MV-4-11 (cell line): ENCODE measurements at places on chromosomes 13 and 19.
A peak's percentile ranks its signal among the peaks of the same experiment; 100 is the strongest.

GRCh38 chr13:111666164-111666776, 345.8 kb downstream of the TEX29 start:
- no peak for DNase-seq

DNA sequence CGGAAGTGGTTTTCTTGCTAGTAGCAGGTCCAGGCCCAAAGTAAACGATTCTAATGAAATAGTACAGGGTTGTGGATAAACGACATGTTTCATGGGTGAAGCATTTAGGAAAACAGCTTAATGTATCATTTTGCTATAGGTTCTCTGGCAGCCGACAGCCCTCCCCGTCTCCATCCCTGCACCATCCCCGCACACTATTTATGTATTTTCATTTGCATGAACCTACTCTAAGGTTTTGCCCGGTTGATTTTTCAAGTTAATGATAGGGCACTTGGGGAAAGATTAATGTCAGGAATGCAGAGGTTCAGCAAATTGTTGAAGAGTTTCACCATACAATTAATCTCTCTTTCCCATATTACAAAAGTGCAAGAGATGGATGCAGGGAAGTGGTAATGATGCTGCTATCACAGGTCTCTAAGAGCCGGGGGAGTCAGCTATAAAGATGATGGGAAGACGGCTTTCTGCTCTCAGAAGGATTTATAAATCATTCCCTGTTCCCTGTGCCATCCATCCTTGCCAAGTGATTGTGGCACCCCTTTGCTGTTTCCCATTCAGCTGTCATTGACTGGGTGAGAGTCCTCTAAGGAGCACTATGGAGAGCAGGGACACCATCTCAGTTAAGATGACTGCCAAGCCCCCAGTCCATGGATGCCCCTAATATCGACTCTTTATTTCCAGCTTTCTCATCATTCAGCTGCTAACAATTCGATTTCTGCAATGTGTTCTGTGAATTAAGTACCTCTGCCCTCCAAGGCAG, 186.3 kb downstream of the IRS2 start:
- no peak for DNase-seq

DNA sequence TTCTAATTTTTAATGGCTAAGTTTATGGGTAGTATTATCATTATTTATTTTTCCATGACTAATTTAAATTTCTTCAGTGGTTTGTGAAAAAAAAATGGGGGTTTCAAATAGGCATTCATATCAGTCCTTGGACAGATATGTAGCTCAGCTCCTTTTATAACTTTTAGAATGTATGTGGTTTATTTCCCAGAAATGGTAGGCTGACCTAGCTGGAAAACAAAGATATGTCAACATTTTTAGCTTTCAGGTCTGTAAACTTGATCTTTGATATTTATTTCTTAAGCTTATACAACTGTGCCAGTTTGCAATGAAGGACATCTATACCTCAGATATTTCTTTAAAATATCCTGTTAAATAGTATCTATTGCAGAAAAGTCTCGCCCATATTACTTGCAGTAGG, 1815.5 kb downstream of the SLITRK5 start:
- DNase-seq, result no peak

DNA sequence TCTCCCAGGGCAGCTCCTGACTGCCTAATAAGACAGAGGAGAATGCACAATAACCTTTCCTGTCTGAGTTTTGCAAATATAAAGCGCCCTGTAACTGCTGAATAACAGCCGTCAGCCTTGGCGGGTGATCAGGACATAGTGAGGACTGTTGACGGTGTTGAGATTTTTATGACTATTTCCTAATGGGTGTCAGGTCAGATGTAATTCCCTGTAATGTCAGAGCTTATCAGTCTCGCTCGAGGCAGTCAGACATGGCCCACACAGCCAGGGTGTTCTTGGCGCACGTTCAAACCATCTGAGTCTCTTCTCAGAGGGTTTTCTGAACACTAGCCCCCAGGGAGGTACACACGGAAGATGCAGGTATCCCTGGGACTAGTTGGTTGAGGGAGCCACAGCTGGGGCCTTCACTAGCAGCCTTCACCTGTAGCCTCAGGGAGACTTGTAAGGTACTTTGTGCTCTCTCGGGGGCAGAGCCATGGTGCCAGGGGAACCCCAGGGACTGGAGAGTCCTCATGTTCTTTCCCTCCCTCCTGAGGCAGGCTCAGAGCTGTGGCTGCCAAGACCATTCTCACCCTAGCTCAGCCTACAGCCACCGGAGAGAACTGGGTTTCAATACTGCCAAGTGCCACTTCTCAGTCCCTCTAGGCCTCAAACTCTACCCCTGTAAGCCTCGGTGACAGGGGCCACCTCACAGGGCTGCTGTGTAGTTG, 213.1 kb downstream of the UQCRFS1 start:
- DNase-seq, result no peak

DNA sequence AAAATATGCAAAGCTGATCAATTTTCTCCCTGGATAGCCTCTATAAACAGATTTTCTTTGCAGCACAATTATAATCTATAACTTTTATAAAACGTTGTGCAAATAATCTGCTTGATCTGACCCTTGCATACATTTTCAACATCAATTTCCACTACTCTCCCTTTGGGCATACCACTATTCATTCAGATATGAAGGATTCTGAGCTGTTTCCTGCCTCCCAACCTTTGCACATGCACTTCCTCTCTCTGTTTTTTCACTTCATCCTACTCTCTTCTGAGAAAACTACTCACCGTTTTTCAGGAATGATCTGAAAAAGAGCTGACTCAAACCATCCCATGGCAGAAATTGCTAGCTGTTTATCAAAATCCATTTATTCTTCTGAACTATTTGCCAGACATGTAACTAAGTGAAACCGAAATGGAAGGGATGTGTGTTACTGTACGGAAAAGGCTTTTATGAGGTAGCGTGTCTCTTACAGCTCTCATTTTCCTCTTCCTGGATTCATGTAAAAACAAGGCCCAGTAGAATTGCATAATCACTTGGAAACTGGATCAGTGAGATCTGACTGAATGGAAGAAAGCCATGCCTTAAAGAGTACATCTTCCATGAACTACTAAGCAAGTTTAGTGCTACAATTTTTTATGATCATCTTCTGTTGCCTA, 1447.3 kb upstream of the MIR17HG start:
- DNase-seq, result no peak

DNA sequence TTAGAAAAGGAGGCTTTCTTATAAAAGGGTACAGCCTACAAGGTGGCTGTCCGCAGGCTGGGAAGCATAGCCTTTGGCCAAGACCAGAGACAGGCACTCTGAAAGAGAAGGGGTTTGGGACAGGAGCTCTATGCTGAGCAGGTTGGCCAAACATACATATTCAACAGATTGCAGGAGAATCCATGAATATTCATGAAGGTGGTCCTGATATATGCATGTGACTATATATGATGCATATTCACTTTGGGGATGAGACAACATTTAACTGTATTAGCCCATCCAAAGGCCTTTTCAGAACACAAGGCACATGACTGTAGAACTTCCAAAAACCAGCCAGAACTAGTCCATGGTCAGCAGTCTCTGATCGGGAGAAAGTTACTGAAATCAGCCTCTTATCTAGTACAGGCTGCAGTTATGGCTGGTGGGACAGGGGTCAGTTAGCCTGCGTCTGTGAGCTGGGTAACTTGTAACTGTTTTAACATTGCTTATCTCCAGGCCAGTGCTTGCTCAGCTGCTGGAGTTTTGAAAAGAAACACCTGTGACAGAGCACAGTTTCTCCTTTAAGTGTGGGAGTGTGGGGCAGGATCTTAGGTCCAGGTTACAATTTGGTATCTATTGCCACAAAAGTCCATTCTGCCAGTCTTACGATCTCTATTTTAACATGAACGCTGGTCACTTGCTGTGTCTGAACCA, 924.2 kb downstream of the UQCRFS1 start:
- no peak for DNase-seq

- DNase-seq, result peak; percentile 68
These were observed 17.2 kb upstream of the CFAP97D2 start for GRCh38 chr13:114161644-114162532.

DNA sequence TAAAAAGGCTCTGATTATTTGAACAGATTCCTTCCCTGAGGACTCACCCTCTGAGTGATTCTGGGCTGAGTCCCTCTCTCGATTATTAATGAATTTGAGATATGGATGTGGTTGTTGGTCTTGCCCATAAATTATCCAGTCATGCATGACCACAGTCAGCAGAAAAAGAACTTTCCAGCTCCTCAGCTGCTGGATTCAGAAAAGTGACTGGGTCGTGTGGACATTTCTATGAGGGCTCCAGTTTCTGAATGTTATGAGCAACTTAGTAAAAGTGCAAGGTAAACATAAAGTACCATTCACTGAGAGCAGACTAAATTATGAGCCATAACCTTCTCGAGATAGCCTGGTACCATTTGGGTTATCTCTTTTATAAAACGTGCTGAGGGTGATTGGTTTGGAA, 100.1 kb upstream of the CLDN10 start:
- DNase-seq, result no peak

GRCh38 chr13:94829185-94829836, 117.0 kb upstream of the SOX21 start:
- DNase-seq, result no peak

- DNase-seq, result no peak
These were observed 53.7 kb downstream of the RAB20 start for GRCh38 chr13:110507678-110508381.

DNA sequence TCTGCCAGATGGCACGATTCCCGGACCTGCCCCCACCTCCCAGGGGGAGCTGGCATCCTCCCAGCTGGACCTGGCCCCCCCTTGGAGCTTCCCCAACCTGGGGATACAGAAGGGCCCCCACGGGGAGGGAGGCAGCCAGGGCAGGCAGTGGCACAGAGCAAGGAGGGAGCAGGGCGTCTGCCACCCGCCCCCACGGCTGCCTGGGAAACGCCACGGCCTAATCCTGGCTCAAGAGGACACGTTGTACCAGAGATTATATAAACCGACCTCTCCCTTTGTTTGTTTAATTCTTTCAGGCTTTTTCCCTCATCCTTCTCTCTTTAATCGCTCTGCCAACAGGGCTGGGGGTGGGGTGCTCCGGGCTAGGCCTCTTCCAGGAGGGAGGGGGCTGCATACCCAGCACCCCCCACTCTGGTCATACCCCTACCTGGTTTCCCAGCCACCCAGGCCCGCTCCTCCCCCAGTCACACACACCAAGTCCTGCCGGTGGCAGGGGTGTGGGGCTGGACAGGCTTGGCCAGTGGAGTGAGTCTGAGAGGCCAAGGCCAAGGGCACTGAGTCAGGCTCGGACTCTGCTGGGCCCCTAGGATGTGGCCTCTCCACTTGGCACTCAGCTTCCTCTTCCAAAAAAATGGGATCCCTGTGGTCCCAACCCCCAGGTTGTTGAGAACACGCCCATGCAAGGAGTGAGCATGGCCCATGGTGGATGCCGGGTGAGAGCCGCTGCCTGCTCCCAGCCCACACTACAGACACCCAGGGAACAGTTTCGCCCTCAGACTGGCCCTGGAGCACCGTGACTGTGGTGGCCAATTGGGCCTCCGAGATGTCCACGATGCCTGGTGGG, 29.5 kb upstream of the NFIC start:
- DNase-seq, result no peak

- no peak for DNase-seq
These were observed 98.4 kb upstream of the RAP2A start for GRCh38 chr13:97335488-97336134.

DNA sequence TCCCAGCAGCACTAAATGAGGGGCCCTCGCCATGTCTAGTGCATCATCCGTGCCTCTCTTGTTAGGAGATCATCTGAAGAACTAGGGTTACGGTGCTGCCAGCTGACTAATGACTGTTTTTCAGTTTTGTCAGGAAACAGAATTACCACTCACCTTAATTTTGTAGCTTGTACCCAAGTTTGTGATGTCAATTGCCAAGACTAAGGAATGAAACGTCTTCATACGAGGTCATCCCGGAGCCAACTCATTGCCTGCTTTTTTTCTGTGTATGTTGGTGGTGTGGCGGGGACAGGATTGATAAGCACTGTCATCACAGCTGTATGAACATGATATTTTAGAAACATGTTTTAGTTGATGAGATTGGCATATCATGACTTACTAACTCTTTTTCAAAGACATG, 100.6 kb downstream of the TNFRSF19 start:
- DNase-seq, result no peak

DNA sequence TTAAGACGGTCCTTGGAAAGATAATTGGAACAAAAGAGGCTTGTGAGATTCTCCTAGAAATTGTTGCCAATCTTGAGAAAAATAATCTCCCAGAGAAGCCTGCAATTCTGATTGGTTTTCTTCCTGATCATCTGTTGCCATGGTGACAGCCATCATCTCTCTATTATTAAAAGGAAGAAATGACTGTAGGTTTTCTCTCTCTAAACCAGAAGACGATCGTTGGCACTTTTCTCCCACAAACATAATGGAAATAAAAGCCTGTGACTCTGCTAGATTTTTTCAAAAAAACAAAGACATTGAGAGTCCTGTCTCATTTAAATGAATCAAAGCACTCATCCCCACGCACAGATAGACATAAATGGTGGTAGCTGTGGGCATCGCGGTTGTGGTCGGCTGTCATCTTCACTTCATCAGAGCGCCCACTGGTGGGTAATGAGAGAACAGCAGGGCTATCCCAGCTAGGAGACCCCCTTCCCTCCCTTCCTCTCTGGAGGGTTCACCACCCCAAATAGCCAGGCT, 21.7 kb upstream of the CALM3 start:
- peak; percentile 45 for DNase-seq

DNA sequence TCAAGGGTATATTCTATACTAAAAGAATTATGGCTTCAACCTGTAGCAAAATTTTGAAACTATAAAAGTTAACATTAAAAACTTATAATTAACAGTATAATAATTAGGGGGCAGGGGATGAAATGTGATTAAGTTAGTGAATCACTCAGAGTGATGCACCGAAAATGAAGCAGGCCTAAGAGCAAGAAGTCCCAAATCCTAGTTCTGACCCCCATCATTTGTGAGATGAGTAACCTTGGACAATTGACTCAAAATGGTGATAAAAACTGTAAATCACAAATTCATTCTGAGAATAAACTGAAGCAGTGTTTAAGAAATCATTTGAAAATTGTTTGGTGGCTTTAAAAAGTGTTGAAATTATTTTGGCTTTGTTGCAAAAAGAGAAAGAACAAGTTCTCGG, 56.8 kb downstream of the KLF12 start:
- no peak for DNase-seq

- no peak for DNase-seq
These were observed 36.2 kb upstream of the LRCH1 start for GRCh38 chr13:46516599-46517338.

DNA sequence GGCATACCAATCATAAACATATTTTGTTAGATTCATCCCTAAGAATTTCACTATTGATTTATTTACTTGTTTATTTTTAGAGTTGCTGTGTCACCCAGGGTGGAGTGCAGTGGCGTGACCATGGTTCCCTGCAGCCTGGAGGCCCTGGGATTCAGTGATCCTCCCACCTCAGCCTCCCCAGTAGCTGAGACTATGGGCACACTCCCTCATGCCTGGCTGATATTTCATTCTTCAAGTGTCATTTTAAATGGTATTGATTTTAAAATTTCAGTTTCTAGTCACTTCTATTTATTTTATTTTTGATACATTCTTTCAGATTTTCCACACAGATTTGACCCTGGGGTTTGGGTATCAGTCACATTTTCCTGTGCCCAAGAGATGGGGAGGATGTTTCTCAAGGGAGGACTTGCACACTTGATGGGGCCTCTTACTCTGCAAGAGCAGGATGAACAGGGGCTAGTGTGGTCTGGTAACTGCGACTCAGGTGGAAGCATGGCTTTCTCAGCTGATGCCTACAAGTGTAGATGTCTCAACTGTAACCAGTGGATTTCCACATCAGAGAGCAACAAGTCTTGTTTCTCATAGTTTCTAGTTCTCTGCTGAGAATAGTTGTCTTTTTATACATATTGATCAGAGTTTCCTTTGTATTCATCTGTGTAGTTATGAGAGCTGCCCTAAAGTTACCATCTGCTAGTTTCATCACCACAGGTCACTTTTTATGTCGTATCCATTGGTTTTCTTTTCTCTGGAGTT, 40.2 kb downstream of the CCNE1 start:
- DNase-seq, result no peak
